Myocyte (in vitro differentiated cells): ENCODE measurements at places on chromosomes 2 and 18. TPM values are rescaled to one million over a fixed set of nuclear protein-coding genes. Genes with fewer than 3 reads are reported as not detected.

Gene ACTR1B
- 81.1 and 87.4 TPM in 2 replicates for total RNA-seq

Gene SLC35G4
- not detected in 2 replicates for total RNA-seq

Gene NDUFS1
- 223 and 265 TPM in 2 replicates for total RNA-seq

Gene SMIM21
- not detected in 2 replicates for total RNA-seq

Gene PRR30
- total RNA-seq: not detected in 2 replicates

Gene BOLL
- 0.16 and 2.4 TPM in 2 replicates for total RNA-seq

Gene ANKRD30B
- 0.88 and 1.6 TPM in 2 replicates for total RNA-seq

Gene PLB1
- total RNA-seq: 0.24 and 0.31 TPM in 2 replicates

Gene CPO
- total RNA-seq: not detected in 2 replicates

Gene NOSTRIN
- total RNA-seq: not detected in 2 replicates

Gene SLC8A1
- 5.2 and 8.3 TPM in 2 replicates for total RNA-seq

Gene SPHKAP
- not detected in 2 replicates for total RNA-seq

Gene TBR1
- 0.08 TPM in 1 of 2 replicates, not detected in the other for total RNA-seq

Gene AGXT
- not detected in 2 replicates for total RNA-seq

Gene BCL11A
- 0.11 and 0.57 TPM in 2 replicates for total RNA-seq

Gene GDF7
- total RNA-seq: not detected in 2 replicates

Gene DSG1
- total RNA-seq: not detected in 2 replicates

Gene C2orf66
- total RNA-seq: not detected in 2 replicates

Gene UCN
- 2.4 and 6.6 TPM in 2 replicates for total RNA-seq

Gene KIF5C
- total RNA-seq: 0.03 and 0.16 TPM in 2 replicates

Gene DLX1
- total RNA-seq: 0.78 and 0.94 TPM in 2 replicates

Gene LAMA1
- total RNA-seq: 0.56 and 0.62 TPM in 2 replicates

Gene RFX8
- 7.1 and 7.6 TPM in 2 replicates for total RNA-seq

Gene SLC9A4
- total RNA-seq: 0.24 and 0.42 TPM in 2 replicates

Gene FSHR
- total RNA-seq: 0.16 and 0.19 TPM in 2 replicates

Gene NTSR2
- not detected in 2 replicates for total RNA-seq

Gene ERBB4
- 0.16 TPM in 1 of 2 replicates, not detected in the other for total RNA-seq

Gene VIT
- total RNA-seq: 0.10 TPM in 1 of 2 replicates, not detected in the other

Gene LIPG
- total RNA-seq: 3.0 TPM in 2 replicates

Gene PLEK
- total RNA-seq: not detected in 2 replicates

Gene NABP1
- total RNA-seq: 30.8 and 46.9 TPM in 2 replicates

Gene ALPG
- total RNA-seq: not detected in 2 replicates

Gene CCBE1
- total RNA-seq: 5.6 and 8.6 TPM in 2 replicates

Gene CD28
- 0.45 and 0.57 TPM in 2 replicates for total RNA-seq

Gene SPC25
- total RNA-seq: 0.24 TPM in 1 of 2 replicates, not detected in the other

Gene SAP130
- total RNA-seq: 8.2 TPM in 2 replicates

Gene DRC1
- 0.21 TPM in 1 of 2 replicates, not detected in the other for total RNA-seq

Gene ATP6V1C2
- 0.68 TPM in 1 of 2 replicates, not detected in the other for total RNA-seq

Gene GAREM2
- 0.86 and 1.2 TPM in 2 replicates for total RNA-seq

Gene B3GNT7
- total RNA-seq: 0.10 TPM in 1 of 2 replicates, not detected in the other

Gene EIF4E2
- total RNA-seq: 119 and 122 TPM in 2 replicates

Gene KCNF1
- total RNA-seq: 0.16 and 0.73 TPM in 2 replicates

Gene SMC6
- total RNA-seq: 28.9 and 32.6 TPM in 2 replicates

Gene TXNDC2
- 0.10 TPM in 1 of 2 replicates, not detected in the other for total RNA-seq
